ENCODE measurements at places on chromosomes 3 and 15.

GRCh38 chr15:34933432-34933975 lies 36.0 kb downstream of the AQR start:
- no peak for DNase-seq

DNA sequence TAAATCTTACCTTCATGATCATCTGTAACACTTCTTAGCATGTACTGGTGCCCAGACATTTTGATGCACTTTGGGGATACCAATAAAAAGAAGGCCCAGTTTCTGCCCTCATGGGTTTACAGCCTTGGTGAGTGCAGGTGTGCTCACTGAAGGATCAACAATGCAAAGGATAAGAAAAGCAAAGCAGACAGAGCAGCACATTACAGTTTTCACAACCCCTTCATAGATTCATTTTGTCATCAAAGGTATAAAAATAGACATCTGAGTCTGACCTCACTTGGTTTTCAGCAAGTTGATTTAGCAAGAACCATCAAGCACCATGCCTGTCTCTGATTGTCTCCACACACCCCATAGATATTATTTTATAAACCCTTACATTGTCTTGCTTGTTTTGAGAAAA lies 77.6 kb downstream of the BFSP2 start:
- DNase-seq = no peak

- no peak for DNase-seq
Measured at GRCh38 chr3:11095932-11096265, 58.4 kb upstream of the HRH1 start.

- no peak for DNase-seq
Measured at GRCh38 chr3:123071146-123071545, 4.3 kb downstream of the PDIA5 start.

DNA sequence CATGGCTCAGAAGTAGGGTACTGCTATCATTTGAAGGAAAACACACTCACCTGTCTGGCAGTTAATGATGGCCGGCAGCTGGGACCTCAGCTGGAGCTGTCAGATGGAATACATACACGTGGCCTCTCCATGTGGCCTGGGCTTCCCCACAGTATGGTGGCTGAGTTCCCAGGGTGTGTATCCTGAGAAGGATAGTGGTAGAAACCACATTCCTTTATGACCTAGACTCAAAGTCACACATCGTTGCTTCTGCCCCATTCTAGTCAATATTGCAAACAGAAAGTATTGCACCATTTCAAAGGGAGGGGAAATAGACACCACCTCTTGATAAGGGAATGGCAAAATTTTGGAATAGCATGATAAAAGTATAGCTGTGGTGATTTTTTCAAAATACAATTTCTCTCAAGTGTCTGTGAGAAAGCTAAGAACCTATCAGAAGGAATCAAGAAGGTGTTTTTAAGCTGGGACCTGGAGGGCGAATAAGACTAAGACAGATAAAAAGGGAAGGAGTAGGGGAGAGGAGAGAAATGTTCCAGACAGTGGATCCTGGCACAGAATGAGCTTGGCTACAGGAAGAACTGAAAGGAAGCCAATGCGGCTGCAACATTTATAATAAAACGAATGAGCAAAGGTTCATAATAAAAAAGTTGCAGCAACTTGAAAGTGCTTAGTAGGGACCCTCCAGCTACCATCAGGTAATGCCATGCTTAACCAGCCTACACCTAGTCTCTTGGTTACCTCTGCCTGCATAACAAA lies 40.1 kb upstream of the GALNT15 start:
- DNase-seq = no peak

DNA sequence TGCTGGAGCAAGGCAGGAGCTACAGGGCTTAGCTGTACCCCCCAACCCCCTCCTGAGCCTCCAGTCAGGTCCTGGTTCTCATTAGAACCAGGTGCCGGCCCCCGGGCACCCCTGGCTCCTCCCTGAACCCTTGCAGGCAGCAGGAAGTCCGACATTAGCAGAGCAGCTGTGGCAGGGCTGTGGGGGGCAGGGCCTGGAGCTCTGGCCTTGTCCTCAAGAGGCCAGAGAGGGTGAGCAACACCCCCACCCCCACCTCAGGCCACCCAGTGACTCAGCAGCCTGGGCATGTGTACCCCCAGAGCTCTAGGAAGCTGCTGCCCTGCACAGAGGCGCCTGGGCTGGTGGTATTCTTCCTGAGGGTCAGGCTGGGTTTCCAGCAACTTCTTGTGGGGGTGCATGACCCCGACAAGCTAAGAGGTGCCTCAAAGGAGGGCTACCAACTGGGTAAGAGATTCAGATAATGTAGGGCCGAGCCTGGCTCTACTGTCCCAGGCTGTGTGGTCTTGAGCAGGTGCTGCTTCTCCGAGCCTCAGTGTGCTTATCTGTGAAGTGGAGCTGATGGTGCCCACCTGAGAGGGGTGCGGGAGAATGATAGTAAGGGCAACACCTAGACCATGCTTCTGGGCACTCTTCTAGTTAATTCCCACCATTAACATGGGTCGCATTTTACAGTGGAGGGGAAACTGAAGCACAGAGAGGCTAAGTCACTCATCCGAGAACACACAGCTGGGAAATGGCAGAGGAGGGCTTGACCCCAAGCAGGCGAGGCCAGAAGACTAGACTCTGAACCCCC lies 16.0 kb downstream of the H1-8 start:
- peak; percentile 73 for DNase-seq

- DNase-seq = no peak
Measured at GRCh38 chr15:79862191-79862590, 34.6 kb downstream of the MTHFS start.

DNA sequence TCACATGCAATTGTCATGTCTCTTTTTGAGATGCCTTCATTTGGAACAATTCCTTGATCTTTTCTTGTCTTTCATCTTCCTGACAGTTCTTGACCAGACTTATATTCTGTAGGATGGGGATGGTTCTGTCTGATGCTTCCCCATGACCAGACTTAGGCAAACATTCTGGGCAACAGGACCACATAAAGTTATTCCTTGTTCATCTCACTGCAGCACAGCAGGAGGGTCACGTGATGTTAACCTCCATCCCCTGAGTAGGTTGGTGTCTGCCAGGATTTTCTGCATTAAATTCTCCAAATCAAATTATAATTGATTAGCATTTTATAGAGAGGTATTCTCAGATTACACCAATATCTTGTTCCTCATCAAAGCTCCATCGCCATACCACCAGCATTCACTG lies 7.8 kb downstream of the DLEC1 start:
- no peak for DNase-seq

- DNase-seq = no peak
Measured at GRCh38 chr15:35327789-35328188, 218.2 kb downstream of the DPH6 start.

- peak; percentile 8 for DNase-seq
Measured at GRCh38 chr3:61371123-61371522, 119.9 kb upstream of the FHIT start.

DNA sequence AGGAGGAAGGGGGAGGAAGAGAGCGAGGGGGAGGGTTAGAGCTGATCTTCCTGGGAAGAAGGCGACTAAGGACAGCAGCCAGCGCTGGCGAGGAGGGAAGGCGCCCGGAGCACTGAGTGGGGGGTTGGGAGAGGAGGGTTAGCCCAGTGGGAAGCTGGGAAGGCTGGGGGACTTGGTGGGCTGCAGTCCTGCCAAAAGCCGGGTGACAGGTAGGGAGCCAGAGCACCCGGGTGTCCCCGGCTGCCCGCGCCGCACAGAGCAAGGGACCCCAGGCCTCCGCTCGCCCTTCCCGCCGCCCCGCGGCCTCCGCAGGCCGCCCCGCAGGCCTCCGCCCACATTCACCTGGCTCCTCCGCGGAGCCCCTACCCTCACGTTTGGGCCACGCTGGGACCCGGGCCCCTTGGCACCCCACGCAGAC lies 448 bp downstream of the SLC12A8 start:
- no peak for DNase-seq

DNA sequence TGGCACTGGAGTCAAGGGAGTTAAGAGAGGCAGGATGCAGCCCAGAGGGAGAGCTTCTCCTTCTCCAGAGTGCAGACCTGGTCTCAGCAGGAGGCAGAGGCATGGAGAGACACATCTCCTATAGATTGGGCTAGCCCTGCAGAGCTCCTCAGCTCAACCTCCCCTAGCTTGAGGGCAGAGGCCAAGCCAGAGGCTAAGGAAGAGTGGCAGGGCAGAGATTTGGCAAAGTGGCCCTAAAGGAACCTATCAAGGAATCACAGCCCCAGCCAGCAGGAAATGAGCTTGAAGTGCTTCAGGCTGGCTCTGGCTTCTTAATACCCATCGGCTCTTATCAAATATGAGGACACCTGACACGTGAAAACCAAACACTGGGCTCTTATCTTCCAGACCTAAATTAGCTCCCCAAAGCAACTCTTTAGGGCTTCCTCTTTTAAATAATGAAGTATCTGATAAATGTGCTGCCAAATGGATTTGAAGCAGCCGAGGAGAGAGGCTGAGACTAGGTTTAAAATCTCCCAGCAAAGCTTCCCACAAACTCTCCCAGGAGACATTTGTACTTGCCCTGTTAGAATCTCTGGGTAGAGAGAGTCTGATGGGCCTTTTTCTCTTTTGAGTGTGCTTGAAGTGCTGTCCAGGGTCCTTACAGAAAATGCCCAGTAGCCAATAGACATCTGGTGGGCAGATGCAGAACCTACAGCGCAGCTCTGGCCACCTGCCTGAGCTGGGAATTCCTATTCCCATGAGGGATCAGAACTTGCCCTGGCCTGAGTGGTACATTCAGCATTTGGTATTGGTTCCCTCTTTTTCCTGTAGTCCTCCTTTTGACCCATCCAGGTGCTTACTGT lies 271.4 kb downstream of the CLSTN2 start:
- DNase-seq = peak; percentile 53

DNA sequence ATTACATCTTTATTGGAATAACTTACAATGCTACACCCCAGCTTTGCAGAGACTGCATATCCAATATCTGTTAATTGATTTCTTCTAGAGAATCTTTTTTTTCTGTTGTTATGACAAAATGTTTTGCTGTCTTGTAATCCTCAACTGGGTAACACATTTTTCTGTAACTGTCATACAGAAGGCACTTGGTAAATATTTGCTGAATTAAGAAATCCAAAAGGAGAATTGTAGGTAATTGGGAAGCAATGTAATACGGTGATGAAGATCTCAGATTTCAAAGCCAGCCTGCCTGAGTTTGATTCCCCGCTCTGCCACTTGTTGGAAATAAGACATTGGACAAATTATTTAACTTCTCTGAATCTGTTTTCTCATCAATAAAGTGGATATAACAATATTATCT lies 169.1 kb downstream of the WDR72 start:
- no peak for DNase-seq

DNA sequence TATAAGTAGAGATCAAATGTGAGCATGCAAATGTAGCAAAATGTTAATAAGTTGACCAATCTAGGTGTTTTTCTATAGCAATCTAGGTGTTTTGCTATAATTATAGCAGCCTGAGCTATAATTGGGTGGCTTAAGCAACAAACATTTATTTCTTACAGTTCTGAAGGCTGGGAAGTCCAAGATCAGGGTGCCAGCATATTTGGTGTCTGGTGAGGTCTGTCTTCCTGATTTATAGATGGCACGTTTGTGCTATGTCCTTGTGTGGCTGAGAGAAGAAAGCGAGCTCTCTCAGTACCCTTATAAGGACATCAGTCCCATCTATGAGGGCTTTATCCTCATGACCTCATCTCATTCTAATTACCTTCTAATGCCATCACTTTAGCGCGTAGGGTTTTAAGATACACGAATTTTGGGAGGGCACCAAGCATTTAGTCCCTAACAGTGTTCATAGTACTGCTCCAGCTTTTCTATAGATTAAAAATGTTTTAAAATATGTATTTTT lies 171.1 kb downstream of the GHSR start:
- no peak for DNase-seq

GRCh38 chr3:31312400-31312799 lies 220.3 kb upstream of the STT3B start:
- no peak for DNase-seq

GRCh38 chr15:69522361-69522760 lies 69.7 kb downstream of the RPLP1 start:
- DNase-seq = no peak

GRCh38 chr3:24299246-24299805 lies 195.3 kb downstream of the THRB start:
- DNase-seq = no peak

GRCh38 chr3:190847436-190847835 lies 15.1 kb downstream of the GMNC start:
- DNase-seq = no peak

GRCh38 chr15:57567891-57568290 lies 23.8 kb upstream of the MYZAP start:
- DNase-seq = no peak

GRCh38 chr3:42653560-42654330 lies at the start of gene ZBTB47:
Gene ZBTB47 (plus strand): TSS chr3:42653697. CDS start chr3:42658356, 4,659 bp downstream.
- DNase-seq = no peak

DNA sequence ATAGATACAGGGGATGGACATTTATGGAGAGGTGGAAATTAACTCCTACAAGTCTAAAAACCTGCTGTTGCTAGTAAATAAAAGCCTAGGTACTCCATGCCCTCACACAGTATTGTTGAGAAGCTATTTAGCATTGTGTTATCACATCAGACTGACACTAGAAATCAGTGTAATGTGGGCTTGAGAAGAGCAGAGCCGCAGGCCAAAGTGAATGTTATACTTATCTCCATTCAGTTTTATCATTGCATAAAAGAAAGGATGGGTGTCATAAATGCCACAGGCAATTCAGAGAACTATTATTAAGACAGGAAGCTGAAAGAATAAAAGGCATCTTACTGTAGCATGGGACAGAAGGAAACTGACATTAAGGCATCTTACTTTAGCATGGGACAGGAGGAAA lies 13.7 kb upstream of the ISLR start:
- DNase-seq = no peak

GRCh38 chr3:83122774-83123350 lies 1361.4 kb upstream of the GBE1 start:
- no peak for DNase-seq

- no peak for DNase-seq
Measured at GRCh38 chr3:134060561-134061385, 31.0 kb upstream of the SLCO2A1 start.

GRCh38 chr15:20355256-20355868 lies 186.2 kb downstream of the GOLGA6L6 start:
- no peak for DNase-seq

DNA sequence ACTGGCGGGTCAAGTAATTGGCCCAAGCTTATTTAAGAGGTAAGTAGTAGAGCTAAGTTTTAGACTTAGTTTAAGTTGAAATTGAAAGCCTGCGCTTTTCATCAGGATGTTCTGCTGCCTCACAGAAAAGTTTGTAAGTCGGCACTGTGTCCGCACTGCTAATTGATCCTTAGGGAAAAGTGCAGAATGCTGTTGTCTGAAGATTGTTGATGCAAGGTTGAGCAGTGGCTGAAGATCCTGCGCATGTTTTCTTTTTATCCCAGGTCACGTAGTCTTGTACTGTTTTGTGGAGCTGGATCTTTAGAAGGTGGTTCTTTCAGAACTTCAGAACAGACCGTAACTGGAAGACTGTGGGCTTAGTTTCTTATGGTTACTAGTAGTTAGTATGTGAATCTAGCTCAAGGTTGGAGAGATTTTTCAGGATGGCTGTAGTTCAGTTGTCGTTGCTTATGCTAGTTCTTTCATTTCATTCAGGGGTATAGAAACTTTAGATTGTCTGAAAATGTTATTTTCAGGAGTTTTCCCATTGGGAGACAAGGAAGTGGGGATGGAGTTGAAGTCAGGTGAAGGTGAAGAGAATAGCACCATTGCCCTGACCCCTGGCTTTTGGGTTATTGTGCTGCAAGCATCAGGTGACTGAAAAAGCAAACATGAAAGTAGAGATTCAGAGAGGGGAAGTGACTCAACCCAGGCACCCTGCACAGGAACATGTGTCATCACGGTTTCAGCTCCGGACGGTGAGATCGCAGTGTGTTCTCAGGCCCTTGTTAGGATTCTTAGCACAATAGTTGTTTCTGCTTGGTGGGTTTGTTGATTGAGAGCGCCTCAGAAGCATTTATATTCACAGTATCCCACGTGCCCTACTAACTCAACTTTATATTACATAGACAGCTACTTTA lies 32.8 kb downstream of the AKAP13 start:
- DNase-seq = peak; percentile 19

- DNase-seq = peak; percentile 46
Measured at GRCh38 chr3:53194210-53195065, 33.4 kb downstream of the PRKCD start.

All from NCI-H1417 (cell line).